ENCODE measurements at places on chromosomes 12 and 14.
A peak's percentile ranks its signal among the peaks of the same experiment; 100 is the strongest.

GRCh38 chr14:34981743-34982420 lies 910 bp upstream of the SRP54 start:
- DNase-seq = no peak

DNA sequence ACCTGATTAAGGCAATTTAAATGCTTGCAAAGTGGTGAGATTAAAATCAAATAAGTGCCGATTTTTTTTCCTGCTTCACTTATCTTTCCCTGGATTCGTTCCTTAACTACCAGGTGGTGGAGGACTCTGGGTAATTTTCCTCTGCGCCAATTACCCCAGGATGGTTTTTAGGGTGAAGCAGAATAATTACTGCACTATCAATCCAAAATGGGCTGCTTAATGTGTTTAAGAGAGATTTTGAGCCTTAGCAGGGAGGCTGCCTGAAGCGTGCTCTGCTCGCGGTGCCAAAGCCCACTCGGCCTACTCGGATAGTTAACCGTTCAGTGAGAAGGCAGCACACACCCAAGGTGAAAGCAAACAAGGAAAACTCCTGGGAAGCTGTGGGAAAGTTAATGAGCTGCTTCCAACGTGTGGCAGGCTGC lies 274.9 kb upstream of the LMO3 start:
- DNase-seq = no peak

- no peak for DNase-seq
These were observed 139.9 kb downstream of the DUSP6 start for GRCh38 chr12:89212339-89212771.

- DNase-seq = no peak
These were observed 7.3 kb downstream of the BCL7A start for GRCh38 chr12:122028905-122029560.

GRCh38 chr12:130087222-130087621 lies 75.0 kb upstream of the FZD10 start:
- DNase-seq = no peak

DNA sequence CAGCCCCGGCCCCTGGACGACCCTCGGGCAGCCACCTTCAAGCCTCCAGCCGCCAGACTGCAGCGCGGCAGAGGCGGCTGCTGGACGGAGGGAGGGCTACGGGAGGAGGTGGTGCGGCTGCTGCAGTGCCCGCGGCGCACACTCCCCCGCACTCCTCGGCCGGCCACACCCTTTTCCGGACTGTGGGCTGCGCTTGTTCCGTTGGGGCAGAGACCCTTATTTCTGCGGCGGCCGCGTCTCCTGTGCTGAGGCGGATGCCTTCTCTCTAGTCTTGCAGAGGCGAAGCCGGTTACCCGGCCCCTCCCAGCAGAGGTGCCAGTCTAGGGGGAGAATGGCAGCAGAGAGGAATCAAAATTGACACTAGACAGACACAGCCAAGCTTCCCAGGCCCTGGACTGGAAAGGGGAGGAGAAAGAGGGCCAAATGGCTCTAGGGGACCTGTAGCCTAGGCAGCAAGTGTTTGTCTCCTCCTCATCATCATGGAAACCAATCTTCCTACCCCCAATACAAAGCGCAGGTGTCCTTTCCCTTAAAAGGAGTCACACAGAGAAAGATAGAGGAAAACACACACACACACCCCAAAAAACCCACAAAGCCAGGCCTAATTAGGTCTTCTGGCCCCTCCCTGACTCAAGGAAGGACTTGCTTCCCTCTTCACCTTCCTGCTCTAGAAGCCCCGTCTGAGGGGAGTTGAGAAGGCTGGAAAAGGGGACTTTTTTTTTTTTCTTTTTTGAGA lies 1.3 kb downstream of the ESYT1 start:
- no peak for DNase-seq

DNA sequence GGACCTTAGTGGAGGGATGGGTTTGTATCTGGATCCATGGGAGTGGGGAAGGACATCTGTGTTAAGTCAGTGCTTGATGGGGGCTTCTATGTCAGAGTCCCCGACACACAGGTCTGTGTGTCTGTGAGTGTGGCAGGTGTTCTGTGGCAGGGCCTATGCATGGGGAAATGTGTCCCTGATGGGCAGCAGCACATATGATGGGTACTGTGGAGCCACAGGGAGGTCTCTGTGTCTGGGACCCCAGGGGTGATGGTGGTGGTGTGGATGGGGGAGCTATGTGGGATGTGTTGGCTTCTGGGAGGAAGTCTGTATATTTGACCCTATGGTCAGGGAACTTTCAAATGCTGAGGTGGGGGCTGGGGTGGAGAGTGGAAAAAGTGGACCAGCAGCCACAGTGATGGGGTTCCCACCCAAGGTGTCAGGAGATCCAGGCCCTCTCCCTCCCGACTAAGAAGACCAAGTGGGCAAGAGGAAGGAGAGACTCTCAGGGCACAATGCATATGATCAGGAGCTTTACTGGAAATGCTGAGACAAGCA lies 16.5 kb downstream of the KRT7 start:
- no peak for DNase-seq

DNA sequence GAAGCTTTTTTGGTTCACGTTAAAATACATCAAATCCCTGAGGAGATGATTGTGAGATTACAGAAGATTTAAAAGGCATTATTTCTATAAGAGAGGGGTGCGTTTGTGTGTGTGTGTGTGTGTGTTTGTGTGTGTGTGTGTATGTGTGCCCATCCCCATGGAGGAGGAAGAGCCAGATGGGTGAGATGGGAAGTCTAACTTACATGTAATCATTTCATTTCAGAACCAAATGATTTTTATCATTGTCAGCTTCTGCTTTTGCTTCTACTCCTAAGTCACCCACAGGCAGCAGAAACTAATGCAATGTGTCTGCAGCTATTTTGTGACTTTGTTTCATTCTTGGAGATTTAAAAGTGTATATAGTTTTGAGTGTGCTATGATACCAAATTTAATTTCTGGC lies 68.7 kb downstream of the SLC4A8 start:
- DNase-seq = no peak

DNA sequence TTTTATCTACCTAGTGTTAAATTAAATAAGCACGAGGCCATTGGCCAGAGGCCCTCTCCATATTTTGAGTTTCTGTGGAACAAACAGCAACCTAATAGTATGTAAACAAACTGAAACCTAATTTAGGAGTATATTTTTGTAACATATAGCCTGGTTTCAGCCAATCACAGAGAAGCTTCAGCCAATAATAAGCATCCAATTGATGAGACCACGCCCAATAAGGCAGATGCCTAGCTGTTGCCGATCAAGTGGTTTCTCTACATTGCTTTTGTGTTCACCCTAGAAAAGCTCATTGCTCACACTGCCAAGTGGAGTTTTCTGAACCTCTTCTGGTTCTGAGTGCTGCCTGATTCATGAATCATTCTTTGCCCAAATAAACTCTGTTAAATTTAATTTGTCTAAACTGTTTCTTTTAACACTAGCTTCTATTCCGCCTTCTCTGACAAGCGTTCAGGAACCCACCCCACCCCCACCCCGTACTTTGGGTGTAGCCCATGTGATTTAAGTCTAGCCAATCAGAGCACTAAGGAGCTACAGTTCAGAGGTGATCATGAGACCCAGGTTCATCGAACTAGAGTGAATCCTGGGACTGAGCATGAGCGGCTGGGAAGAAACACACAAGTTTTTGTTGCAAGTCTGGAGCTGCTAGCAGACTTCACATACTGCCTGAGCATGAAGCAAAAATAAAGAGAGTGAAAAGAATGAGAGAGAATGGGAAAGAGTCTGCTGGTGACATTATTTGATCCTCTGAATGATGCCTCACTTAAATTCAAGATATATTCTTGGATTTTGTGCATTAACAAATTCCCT lies 21.5 kb upstream of the LTA4H start:
- no peak for DNase-seq

DNA sequence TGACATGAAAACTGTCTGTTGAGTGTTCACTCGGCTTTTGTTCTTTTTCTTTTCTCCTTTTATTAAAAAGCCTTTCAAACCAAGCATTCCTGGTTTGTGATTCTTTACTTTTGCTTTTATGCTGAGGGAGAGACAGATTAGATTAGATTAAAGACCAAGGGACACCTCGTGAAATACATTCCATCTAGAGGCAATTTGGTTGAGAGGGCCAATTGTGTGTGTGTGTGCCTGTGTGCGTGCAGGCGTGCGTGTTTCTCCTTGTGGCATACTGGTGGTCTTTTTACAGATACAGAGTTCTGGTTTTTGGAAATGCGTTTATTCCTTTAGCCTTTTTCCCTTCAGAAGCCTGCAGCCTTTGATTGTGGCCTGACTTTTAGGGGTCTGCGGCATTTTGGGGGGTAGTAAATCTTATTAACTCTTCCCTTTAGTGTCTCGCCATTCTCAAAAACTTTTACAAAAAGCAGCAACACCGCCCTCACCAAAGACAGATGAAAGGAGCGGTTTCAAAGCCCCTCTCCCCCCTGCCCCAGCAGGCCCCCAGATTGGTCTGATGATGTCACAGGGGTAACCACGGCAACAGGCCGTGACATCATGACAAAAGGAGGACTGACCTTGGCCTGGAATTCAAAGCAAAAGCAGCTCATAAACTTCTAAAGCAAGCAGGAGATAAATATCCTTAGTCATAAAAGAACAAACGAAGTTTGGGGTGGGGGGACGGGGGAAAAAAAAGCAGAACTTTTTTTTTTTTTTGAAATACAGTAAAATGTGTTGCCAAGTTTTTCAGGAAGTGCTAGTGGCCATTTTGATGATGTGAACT lies 84.1 kb upstream of the TBX3 start:
- DNase-seq = no peak

DNA sequence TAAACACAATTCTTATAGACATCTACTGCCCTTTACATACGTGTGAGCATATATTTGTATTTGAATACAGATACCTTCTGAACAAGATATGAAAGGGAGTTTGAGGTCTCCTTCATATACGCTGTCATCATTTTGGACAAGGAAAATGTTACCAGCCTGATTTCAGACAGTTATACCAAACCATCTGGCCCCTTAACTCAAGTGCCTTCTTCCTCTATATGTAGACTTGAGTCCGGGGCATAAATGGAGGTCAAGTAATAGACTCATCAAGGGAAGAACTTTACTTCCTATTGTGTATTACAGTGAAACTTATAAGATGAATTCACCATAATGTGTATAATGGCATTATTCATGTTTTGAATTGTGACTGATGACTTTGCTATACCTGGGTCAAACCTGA lies 52.2 kb downstream of the FAR2 start:
- no peak for DNase-seq

DNA sequence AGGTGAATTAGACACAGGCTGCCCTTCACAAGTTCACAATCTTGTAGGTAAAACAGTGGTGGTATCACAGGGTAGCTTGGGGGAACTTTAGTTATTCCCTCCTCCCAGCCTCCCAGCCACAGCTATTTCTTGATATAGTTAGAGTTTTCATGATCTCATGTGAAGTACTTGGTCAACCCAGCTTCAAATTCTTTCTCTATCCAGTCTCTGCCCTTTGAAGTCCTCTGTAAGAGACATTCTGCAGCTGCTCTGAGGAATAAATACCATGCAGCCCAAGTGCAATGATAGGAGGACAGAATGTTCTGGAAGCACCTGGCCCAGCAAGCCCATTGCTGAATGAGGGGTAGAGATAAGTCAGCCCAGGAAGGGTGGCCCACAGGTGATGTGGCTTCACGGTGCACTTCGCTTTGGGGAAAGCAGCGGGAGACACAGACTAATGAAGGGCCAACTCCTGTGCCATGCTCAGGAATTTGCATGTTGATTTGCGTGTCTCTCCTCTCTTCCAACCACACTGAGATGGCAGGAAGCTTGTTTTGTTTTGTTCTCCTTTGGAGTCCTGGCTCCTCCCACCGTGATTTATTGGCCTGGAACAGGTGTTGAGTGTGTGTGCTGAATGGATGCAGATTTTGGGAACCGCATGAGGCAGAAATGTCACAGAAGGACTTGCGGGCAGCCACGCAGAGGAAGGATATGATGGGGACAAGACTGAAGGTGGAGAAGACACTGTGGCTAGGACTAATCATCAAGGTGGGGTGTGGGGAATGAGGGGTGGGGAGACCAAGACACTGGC lies 8.0 kb upstream of the TXNRD1 start:
- DNase-seq = no peak

DNA sequence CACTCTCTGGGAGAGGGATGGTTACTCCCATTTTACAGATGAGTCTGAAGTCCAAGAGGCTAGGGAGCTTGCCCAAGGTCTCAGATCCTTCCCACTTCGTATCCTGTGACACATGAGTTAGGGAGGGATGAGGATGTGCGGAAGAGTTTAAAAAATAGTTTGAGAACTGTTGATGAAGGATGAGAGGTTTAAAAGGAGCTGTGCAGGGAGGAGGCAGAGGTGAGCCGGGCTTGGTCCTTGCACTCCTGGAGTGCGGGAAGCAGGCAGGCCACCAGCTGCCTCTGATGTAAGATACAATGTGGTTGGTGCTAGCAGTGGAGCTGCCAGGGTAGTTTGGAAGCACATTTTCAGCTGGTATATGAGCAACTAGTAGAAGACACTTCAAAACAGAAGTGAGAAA lies 46.5 kb downstream of the TSPAN9 start:
- peak; percentile 41 for DNase-seq

DNA sequence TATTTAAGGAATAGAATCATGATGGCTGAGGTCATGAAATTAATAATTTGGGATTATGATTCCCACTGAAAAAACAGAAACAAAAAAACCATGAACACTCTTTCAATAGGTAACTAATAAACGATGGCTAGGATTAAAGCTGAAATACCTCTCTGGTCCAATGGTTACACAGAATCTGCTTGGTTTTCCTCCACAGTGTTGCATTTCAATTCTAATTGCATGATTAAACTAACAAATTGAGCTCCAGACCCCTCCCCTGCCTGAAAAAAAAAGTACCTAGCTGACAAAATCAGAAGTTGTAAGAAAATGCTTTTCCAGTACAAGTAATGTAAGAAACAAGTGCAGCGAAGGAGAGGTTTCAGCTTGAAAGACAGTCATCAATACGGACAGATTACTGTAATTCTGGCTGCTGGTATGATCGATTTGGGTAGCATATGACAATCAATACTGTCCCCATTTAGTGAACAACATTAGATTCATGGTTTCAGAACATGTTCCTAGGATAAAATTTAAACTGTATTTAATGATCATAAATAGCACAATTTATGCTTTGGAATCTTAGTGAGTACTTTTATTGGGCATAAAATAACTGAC lies 32.0 kb downstream of the INSM2 start:
- no peak for DNase-seq

DNA sequence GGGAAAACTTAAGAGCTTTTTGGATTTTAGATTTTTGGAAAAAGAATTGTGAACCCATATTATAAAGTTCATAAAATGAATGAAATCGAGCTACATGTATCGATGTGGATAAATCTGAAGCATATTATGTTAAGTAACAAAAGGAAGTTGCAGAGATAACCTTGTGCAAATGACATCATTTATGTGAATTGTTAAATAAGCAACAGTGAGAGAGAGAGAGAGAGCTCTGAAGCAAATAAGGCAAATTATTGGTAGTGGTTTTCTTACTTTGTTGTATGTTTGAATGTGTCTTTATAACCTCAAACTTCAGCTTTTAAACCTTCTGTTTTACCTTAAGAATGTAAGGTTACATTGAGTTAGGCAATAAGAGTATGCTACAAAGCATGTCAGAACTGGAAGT lies 78.8 kb downstream of the ERC1 start:
- DNase-seq = no peak

DNA sequence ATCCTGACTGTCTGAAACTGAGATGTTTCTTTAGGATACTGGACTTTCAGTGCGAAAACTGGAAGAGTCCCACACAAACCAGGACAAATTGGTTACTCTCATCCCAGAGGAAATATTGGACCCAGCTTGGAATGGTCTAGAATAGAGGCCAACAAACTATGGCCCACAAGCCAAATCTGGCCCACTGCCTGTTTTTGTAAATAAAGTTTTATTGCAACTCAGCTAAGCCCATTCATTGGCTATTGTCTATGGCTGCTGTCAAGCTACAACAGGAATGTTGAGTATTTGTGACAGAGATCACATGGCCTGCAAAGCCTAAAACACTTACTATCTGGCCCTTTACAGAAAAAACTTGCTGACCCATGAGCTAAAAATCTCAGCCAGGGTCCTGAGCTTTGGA lies 6.5 kb downstream of the WSCD2 start:
- DNase-seq = no peak

Data from H54 (cell line).